ENCODE measurements at places on chromosomes 4 and X. TPM values are rescaled to one million over a fixed set of nuclear protein-coding genes. Genes with fewer than 3 reads are reported as not detected.

MAMLD1 gene
- total RNA-seq, result 8.5 TPM

FATE1 gene
- total RNA-seq, result not detected

DNA sequence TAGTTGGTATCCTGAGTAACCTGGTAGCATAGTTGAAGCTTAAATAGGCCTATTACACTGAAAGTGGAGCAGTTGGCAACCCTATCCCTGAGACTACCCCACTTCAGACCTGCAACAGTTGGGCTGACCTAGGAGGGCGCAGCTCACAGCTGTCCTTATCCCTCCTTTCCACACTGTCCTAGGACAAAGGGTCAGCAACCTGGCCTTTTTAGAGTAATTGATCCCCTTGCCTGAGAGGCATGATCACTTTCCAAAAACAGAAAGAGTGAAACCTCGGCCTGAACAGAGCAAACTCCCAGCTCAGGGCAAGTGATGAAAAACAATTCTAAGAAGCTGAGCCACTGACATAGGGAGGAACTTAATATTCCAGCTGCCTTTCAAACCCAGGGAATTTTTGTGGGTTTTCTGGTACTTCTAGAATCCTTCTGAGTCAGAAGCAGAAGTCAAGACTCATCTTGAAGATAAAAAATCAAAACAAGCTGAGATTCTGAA, 94.9 kb upstream of the MYOZ2 start:
- no peaks in the 10 kb centered on the region for H3K36me3 ChIP-seq
- H3K27ac ChIP-seq, result peak overlapping the region; percentile 91
- no peak for DNase-seq
- H3K4me1 ChIP-seq, result peaks cover 15% of the 10 kb centered on the region
- H3K27me3 ChIP-seq, result no peaks in the 10 kb centered on the region

DNA sequence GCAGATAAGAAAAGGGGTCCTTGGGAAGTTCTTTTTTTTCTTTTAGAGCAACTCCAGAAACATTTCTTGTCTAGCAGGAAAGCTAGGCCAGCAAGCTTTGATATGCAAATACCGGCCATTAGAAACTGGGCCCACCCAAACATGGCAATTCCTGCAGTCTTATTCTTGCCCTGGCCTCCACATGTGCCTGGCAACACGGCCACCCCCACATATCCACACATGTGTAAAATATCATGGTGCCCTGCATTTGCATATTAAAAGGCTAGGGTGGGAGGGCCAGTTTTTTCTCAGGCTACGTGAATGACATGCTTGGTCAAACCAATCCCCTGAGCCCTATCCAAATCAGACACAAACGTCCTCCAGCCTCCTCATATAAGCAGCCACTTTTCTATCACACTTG, 171.7 kb upstream of the ZCCHC13 start:
- H3K36me3 ChIP-seq, result no peaks in the 10 kb centered on the region
- H3K27ac ChIP-seq, result no peak overlapping the region
- DNase-seq, result no peak
- H3K4me3 ChIP-seq, result no peak overlapping the region

DNA sequence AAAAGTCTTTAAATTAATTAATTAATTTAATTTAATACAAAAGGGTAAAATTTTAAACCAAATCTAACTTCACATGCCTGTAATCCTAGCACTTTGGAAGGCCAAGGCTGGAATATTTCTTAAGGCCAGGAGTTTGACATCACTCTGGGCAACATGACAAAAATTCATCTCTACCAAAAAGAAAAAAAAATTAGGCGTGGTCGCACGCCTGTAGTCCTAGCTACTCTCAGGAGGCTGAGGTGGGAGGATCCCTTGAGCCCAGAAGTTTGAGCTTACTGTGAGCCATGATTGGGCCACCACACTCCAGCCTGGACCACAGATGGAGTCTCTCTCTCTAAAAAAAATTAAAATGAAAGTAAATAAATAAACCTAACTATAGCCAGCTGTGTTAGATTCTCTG, 39.2 kb upstream of the ANTXR2 start:
- no peaks in the 10 kb centered on the region for H3K4me1 ChIP-seq
- DNase-seq, result no peak
- H3K27me3 ChIP-seq, result no peaks in the 10 kb centered on the region
- H3K36me3 ChIP-seq, result no peaks in the 10 kb centered on the region
- H3K27ac ChIP-seq, result no peak overlapping the region
- H3K4me3 ChIP-seq, result no peak overlapping the region

DNA sequence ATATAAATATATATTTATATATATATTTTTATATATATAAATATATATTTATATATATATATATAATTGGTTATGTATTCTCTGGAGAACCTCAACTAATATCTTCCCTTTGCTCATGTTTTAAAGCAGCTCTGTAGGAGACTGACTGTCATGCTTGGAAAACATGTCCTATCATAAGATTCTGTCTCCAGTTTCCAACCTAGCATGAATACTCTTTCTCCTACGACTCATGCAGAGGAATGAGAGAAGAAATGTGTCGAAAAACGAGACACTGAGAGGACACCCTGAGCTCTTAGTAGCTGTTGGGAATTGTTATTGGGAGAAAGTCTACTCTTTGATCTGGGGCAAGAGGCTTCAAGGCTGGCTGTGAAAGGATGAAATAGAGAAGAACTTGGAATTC, 166.5 kb upstream of the SLIT2 start:
- no peak overlapping the region for H3K4me3 ChIP-seq
- no peaks in the 10 kb centered on the region for H3K4me1 ChIP-seq
- no peak for DNase-seq
- H3K36me3 ChIP-seq, result no peaks in the 10 kb centered on the region

DNA sequence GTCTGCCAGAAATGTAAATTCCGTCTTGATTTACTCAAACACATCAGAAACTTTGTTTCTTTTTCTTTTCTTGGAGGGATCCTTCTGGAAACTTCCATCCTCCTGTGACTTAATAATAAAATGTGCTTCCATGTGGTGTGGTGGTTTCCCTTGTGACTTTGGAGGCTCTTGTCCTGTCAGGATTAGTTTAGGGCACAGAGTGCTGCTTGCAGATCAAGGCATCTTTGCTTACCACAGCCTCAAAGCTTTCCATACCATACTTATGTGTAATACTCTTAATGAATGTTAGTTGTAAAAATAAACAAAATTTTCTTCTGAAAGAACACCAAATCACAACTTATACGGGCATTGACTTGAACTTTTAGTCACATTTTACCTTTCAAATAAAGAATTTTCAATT, 27.4 kb downstream of the GBA3 start:
- no peak overlapping the region for H3K27ac ChIP-seq
- no peaks in the 10 kb centered on the region for H3K4me1 ChIP-seq
- DNase-seq, result no peak
- H3K4me3 ChIP-seq, result no peak overlapping the region
